ENCODE measurements at places on chromosomes 3 and 15.

DNA sequence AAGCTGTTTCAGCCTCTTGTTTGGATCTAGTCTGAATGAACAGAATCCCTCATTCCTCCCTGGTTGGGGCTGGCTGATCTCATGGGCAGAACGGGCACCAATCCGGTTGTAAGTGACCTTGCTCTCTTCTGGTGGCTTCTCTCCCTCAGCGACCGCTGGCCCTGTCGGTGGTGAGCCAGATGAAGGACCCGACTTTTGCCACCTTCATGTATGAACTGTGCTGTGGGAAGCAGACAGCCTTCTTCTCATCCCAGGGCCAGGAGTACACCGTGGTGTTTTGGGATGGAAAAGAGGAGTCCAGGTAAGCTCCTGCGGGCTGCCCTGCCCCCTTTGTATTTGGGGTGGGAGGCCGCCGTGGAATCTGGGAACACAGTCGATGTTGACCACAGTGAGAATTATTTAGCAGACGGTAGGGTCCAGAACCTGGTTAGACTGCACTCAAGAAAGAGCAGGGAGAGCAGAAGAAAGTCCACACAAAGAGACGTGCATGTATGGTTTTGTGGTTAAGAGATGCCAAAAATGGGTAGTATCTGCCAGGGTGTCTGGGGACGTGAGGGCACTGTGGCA lies 138.8 kb downstream of the LRRK1 start:
- no peak for DNase-seq

GRCh38 chr3:69639851-69640250 lies 99.4 kb upstream of the MITF start:
- DNase-seq = no peak

DNA sequence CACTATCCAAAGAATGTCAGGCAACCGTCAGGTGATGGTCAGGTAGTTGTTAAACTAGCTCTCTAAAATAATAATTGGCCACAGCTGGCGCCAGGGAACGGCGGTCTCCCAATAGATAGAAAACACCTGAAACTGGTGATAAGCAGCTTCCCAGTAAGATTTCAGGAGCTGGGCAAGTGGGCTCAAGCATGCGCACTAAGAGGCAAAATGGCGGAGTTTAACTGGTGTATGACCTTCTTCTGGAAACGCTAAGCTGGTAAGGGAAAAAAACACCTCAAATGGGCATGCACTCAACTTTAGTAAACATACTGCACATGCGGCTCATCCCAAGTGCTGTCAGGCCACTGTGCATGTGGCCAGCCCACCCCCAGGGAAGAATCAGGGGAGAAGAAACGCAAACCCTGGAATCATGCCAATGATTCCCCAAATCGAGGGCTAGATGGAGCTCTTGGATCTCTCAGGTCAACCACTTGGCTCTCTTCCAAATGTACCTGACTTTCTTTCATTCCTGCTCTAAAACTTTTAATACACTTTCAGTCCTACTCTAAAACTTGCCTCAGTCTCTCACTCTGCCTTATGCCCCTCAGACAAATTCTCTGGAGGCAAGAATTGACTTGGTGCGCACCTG lies 195.0 kb downstream of the ZNF621 start:
- no peak for DNase-seq

- no peak for DNase-seq
Observed at GRCh38 chr3:157257101-157257500, 97.2 kb upstream of the CCNL1 start.

DNA sequence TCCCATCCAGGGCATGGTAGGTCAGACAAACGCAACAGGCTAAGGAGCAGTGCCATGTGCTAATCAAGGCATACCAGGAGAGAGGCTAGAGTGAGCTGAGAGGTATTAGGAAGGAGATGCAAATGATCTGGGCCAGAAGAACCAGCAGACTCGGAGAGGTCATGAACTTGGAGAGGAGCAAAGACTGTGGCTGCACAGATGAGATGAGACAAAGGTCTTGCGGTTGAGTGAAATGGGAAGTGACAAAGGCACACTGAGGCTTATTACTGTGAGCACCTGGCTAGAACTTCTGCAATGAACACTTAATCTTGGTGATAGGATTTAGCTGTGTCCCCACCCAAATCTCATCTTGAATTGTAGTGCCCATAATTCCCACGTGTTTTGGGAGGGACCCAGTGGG lies 380.2 kb downstream of the ULK4 start:
- DNase-seq = no peak

DNA sequence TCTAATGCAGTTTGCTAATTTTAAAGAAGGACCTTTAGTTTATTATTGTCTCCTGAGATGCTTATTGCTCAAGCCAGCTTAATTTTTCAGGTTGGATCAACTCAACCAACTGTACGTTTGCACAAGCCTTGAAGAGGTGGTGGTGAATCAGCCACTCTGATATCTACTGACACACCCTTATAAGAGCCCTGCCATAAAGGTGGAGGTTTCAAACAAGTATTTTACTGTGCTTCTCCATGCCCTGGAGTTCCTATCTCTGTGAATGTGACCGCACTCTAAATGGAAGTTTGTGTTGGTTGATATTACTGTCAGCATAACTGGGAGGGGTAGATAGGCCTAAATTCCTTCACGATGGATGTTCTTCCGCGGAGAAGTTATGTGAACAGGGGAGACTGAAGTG lies 297.3 kb upstream of the UBE2E1 start:
- no peak for DNase-seq

- DNase-seq = no peak
Observed at GRCh38 chr3:7953449-7954014, 548.1 kb upstream of the LMCD1 start.

DNA sequence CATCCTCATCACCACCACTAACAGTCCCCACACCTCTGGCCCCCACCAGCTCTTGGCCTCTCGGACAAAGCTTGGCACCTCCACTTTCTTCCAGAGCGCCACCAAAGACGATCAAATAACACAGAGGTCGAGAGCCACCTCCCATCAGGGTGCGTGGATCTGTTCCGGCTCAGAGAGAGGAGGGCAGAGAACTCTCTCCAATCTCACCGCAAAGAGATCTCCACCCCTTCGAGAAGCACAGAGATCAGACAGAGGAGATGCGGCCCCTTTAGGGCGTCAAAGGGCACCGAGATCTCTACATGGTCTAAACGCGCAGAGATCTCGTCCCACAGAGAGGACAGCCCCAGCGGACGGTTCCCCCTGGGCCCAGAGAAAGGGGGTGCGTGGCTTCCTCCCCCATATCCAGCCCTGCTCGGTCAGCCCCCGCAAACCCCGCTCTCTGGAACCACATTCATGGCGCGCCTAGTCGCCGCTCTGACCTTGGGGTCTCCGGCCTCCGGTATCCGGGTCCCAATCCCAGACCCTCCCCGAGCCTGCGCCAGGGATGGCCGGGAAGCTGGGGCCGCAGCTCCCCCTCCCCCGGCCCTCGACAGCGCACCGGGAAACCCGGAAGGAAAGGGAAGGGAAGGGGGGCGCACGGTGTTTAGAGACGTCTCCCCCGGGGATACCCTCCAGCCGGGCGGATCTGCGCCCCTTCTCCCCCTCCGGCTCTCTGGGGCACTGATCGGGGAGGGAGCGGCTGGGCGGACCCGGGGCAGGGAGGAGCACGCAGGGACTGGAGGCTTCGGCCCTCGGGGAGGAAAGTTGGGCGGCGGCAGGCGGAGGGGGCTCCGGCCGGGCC lies 608 bp downstream of the SCN5A start:
- no peak for DNase-seq

DNA sequence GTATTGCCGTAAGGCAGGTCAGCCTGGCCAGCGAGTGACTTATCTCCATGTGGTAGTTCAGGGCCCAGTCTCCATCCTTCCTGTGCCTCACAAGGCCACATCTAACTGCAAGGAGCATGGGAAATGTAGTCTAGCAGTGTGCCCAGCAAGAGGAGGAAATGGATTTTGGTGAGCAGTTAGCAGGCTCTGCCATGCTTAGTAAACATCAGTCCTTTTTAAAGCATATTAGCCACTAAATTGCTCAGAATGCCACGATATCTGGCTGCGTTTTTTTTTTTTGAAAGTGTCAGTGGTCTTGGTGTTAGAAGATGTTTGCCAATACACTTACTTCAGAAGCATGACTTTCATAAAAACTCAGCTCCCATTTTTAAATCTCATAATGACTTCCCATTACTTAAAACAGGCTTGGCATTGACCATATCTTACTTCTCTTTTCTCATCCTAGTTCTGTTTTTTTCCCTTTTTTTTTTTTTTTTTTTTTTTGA lies 470.2 kb upstream of the TPRG1 start:
- no peak for DNase-seq

GRCh38 chr3:99753268-99753975 lies 64.2 kb upstream of the CMSS1 start:
- DNase-seq = peak; percentile 23

DNA sequence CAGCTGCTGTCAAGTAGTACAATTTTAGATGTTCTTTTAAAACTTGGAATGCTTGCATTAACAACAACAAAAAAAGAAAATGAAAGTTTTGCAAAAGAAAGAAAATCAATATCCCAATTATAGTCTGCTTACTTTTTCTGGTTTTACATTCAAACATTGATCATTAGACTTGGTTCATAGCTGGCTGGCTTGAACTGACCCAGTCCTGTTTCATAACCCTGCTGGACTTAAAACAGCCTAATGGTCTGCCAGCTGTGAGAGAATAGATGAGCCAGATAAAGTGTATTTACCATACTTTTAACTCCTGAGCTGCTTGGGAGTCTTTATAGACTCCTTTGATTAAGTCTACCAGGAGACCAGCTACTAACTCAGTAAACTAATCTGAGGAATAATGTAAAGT lies 59.2 kb downstream of the PIAS1 start:
- no peak for DNase-seq

DNA sequence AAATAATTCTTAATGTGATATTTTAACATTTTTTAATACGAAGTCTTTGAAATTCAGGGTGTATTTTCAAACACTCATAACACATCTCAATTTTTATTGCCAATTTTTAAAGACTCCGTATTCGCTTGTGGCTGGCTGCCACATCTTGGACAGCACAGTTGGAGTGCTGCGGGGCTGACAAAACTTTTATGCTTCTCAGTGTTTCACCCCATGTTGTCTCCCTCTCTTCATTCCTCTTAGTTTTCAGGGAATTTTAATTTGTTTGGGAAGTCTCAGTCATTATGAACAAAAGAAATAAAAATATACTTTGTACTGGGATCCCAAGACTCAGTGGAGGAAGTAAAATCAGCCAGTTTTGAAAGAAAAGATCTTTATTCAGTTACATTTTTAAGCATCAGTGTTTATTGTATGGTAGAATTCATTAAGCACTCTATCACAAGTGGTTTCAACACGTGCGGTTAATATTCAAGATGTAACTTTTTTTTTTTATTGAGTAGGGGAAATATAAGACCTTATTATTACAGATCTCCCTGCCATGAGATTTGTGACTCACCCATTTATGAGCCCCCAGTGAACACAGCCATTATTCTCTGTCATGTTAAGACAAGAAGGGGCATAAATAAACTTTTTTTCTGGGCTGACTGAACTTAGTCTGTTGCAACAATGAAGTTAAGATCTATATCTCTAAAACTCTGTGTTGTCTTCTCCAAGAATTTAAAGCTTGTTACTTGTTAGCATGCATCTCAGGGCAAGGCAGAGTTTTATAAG lies 26.8 kb downstream of the KAT2B start:
- DNase-seq = no peak

DNA sequence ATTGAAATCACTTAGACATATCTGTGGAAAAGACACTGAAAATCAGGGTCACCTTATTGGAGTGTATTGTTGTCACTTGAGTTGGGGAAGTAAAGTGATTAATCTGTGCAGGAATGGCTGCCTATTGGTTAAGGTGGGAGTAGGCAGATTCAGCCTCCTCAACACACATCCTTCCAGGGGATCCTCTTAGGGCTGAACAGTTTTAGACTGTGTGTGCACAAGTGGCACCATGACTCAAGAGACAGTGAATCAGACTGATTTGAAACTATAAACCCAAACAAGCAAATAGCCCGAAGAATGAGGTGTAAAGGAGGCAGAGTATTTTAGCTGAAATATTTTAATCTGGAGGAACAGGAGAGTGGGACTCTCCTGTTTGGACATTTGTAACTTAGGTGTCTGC lies 4.9 kb downstream of the ABHD17C start:
- DNase-seq = no peak

DNA sequence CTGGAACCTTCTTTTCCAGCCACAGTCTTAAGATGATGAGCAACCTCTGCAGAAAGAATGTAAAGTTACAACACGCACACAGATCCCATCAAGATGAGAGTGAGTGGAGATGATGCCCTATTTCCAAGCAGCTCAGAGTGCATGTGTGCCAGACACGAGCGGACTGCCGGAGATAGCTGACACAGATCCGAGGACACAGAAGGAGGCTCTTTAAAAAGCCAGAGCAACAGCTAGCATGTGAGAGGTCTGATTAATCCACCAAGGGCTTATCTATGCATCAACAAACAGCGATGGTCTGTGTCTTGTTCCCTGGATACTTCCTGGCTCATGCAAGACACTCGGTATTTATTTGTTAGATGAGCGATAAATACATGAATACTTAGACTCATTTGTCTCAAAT lies 128.6 kb upstream of the DLG1 start:
- DNase-seq = no peak

DNA sequence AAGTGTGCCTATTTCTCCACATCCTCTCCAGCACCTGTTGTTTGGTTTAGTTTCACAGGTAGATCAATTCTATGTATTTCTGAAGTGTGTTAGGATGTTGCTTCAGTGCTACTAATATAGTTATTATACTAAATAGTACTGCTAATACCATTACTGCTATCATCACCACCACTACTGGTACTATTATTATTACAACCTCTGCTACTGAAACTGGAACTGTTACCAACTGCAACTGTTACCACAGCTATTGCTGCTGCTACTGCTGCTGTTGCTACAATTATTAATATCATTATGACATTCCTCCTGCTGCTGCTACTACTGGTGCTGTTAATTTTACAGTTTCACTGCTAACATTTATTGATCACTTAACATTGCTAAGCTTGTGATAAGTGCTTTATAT lies 8.3 kb upstream of the LMOD3 start:
- DNase-seq = no peak

DNA sequence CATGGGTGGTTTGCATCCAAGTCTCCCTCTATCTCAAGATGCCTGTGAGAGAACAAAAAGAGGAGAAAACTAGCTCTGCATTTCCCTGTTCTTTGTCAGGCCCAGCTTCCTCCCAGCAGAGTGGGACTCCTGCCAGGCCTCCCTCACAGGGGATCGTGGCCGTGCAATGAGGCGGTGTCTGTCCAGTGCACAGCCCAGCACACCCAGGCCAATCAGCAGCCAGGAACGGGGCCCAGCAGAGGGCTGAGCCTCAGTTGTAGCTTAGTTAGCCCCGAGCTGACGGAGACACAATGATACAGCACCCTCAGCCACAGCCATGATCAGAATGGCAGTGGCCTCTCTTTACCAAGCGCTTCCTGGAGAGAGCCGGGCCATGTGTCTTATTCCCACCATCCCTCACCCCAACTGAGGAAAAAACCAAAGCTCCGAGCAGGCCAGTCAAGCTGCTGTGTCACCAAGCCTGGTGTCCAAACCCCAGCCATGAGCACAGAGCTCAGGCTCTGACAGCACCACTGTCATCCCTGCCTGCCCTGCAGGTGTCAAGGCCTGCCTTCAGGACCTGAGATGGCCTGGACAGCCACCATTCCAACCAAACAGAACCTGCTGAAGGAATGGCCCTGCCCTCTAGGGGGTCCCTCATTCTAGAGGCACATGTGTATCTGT lies 71.1 kb downstream of the DNAJB8 start:
- DNase-seq = no peak

All from nephron progenitor cell (in vitro differentiated cells).